ENCODE measurements at places on chromosomes 1 and 21.

DNA sequence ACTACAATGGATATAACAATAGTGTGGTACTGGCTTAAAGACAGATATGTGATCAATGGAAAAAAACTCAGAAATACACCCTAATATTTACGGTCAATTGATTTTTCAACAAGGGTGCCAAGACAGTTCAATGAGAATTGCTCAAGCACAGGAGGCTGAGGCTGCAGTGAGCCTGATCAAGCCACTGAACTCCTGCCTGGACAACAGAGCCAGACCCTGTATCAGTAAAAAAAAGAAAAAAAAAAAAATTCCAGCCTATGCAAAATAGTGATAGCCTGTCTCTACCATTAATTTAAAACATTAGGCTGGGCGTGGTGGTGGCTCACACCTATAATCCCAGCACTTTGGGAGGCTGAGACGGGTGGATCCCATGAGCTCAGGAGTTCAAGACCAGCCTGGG is 70.0 kb downstream of the SLC27A3 start:
- no peak for DNase-seq

DNA sequence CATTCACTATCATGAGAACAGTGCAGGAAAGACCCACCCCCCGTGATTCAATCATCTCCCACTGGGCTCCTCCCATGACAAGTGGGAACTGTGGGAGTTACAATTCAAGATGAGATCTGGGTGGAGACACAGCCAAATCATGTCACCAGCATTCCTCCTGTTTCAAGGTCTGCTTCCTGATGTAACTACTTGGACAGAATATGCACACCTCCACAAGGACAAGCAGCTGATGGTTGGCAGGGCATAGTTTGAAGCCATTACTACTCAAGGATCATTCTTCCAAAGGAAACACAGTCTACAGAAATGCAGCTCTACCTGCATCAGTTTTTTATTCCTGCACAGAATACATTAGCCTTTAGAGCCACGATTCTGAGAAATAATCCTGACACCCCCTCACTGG is 28.5 kb upstream of the RNF2 start:
- no peak for DNase-seq

DNA sequence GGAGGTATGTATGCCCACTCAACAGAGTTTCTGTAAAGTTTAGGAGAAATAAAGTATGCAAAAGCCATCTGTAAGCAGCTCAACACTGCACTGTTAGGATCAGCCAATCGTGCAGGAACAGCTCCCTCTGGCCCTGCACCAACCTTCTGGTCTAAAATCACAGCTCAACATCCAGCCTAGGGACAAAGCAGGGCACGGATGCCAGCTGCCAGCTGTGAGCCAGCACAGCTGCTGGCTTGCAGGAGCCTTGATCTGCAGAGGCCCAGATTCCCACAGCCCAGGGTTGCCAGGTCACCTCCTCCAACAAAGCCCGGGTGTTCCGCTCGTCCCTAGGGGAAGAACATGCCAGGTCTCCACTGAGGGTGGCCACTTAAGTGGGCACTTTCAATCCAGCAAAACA is 8.6 kb downstream of the ACOT7 start:
- no peak for DNase-seq

- DNase-seq = no peak
Observed at GRCh38 chr1:31153423-31153822, 86.3 kb downstream of the NKAIN1 start.

DNA sequence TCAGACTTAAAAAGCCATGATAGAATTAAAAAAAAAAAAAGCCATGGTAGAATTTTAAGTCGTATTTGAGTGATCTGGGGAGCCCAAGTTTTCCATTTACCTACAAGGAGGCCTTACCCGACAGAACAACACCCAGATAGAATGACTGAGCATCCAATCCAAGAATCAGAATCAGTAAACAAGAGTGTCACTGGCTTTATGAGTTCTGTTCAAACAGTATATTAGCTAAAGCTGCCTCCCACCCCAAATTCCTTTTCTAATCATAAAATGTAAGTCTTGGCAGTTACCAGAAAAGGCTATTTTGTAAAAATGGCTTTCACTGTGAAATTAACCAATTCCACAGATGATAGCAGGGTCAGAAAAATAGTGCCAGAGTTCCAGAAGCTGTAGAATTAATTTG is 1.2 kb downstream of the GTF2B start:
- DNase-seq = no peak

GRCh38 chr21:44376606-44377005 is 23.2 kb downstream of the TRPM2 start:
- DNase-seq = no peak

DNA sequence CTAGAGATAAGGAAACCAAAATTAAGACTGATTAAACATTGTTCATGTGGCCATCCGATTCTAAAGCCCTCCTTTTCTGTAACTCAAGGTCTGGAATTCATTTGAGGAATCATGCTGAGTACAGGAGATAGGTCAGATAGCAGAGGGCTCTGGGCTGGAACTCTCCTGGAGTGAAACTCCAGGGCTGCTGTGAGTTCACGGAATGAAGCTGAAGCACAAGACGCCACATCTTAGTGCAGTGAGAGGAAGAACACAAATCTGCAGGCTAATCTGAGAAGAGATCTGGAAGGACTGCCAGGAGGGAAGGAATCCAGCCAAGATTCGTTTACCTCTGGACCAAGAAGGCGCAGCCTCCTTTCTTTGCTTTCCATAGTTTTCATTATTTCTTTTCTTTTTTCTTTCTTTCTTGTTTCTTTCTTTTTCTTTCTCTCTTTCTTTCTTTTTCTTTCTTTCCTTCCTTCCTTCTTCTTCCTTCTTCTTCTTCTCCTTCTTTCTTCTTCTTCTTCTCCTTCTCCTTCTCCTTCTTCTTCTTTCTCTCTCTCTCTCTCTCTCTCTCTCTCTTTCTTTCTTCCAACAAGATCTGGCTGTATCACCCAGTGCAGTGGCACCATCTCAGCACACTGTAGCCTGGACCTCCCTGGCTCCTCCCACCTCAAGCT is 74.8 kb upstream of the ATP1B1 start:
- DNase-seq = no peak

DNA sequence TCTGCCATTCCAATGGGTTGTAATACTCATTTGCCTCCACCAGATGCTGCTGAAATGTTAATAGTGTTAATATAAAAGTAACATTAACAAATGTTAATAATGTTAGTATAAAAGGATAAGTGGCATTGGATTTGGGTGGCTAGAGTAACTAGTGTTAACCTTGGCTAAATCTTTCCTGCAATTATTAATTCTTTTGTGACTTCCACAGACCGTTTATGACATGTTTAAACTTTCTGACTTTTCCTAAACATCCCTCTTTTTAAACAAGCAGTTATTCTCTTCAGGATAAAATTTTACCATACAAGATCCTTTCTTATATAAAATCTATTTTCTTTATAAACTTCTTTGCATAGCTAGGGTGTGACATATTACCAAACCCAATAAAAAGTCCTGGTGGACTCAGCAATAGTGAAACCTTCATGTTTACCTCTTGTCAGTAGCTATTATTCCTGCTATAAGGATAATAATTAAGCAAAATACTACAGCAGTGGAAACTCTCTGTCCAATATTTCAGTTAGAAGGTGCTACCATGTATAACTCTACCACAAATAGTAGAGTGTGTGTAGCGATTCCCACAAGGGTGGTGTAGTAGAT is 41.5 kb downstream of the CCDC30 start:
- no peak for DNase-seq

GRCh38 chr21:31159808-31160207 is 121.5 kb upstream of the KRTAP19-8 start:
- no peak for DNase-seq

GRCh38 chr1:221855156-221855555 is 113.3 kb upstream of the DUSP10 start:
- DNase-seq = no peak

DNA sequence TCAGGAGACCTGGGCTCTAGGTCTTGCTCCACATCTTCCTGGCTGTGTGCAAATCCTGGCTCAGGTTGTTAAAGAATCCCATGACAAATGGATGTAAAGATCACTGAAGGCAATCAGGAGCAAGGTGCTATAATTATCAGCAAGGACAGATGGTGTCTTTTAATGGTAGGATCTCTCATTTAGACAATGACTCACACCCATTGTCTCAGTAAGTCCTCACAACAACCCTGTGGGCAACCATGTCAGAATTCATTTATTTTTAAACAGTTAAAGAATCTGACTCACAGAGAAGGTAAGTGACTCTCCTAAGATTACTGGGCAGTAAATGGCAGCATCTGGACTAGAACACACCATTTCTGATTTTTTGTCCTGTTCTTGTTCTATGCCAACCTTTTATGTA is 32.8 kb downstream of the RNASEL start:
- no peak for DNase-seq

- DNase-seq = no peak
Observed at GRCh38 chr1:6099297-6099696, 53.6 kb downstream of the KCNAB2 start.

DNA sequence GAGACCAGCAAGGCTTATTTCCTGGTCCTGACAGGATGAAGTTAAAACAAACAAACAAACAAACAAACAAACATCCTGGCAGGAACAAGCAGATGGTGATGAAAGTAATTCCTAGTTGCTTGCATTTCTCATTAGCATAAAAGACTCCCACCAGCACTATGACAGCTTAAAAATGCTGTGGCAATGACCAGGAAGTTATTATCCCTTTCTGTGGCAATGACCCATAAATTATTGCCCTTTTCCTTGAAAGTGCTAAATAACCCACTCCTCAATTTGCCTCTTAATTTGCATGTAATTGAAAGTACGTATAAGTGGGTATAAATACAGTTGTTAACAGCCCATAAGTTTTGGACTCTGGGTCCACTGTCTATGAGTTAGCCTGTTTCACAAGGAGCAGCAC is 727.6 kb upstream of the NEGR1 start:
- no peak for DNase-seq

- no peak for DNase-seq
Observed at GRCh38 chr1:209542585-209542984, 40.9 kb upstream of the CAMK1G start.

GRCh38 chr1:87200875-87201638 is 127.6 kb upstream of the LMO4 start:
- no peak for DNase-seq

DNA sequence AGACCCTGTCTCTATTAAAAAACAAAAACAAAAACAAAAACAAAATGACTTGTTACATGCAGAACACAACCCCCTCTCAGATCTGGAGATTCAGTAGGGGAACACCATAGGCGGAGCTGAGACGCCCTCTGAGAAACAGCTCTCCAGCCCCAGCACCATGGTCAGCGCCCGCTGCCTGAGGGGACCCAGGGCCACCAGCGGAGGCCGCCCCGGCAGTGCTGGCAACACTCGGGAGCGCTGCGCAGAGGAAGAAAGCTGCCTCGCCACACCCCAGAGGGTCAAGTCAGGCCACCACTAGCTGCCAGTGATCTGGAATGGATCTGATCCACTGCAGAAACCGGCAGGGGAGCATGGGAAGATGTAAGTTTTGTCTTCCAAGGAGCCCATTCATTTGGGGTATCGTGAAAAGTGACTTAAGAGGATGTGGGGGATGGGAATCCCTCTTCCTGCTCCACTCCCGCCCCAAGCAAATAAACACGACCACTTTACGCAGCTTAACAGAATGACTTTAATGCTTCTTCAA is 3.1 kb downstream of the ACTA1 start:
- DNase-seq = no peak

DNA sequence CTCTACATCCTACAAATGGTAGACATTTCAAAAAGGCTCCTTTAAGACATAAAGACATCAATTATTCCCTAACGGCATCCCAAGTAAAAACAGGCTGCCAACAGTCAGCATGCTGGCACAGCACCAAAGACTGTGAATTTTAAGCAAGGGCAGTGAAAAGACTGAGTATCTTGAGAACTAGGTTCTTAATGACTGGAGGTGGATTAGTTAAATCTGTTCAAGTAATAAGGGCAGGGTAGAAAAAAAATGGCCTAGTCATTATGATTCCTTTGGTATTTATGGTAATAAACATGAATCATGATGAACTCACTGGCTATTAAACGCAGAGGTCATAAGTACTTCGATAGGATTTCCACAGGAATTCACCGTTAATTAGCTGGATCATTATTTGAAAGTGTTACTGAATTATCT is 75.2 kb downstream of the KIFAP3 start:
- DNase-seq = no peak

DNA sequence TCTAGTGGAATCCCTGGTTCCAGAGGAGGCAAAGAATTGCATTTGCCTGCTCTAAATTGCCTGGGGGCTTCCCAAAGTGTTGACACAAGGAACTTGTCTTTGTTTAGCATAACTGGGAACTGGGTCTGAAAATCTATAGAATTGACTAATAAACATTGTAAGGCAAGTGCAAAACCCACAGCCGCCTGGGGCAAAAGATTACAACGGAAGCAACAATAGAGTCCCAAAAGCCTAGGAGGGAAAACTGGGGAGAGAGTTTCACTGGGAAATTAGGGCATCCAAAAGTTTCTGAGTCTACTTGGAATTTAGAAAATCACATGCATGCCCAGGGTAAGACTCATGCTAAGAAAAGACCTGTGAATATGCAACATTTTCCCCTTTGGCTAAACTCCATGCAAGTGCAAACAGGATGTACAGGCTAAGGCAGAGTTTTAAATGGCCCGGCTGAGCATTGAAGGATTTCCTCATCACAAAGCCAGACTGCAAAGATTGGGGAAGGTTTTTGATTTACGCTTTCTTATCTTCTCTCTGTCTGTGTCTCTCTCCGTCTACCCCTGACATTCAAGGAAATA is 725.3 kb upstream of the NCAM2 start:
- no peak for DNase-seq

GRCh38 chr21:45923146-45923545 is 58.4 kb upstream of the COL6A1 start:
- no peak for DNase-seq

GRCh38 chr1:230869500-230869899 is 1.2 kb upstream of the C1orf198 start:
- no peak for DNase-seq

All from thoracic aorta (tissue), 2 donors.